NCI-H2227 treated with DMSO at 0.1 percent for 48 hours (cell line): ENCODE measurements at places on chromosomes 5 and 9.
A peak's percentile ranks its signal among the peaks of the same experiment; 100 is the strongest.

- no peak for DNase-seq
Observed at GRCh38 chr9:36218411-36218901, 27.7 kb downstream of the CLTA start.

GRCh38 chr9:134693011-134693410 is 51.4 kb downstream of the COL5A1 start:
- DNase-seq = no peak

DNA sequence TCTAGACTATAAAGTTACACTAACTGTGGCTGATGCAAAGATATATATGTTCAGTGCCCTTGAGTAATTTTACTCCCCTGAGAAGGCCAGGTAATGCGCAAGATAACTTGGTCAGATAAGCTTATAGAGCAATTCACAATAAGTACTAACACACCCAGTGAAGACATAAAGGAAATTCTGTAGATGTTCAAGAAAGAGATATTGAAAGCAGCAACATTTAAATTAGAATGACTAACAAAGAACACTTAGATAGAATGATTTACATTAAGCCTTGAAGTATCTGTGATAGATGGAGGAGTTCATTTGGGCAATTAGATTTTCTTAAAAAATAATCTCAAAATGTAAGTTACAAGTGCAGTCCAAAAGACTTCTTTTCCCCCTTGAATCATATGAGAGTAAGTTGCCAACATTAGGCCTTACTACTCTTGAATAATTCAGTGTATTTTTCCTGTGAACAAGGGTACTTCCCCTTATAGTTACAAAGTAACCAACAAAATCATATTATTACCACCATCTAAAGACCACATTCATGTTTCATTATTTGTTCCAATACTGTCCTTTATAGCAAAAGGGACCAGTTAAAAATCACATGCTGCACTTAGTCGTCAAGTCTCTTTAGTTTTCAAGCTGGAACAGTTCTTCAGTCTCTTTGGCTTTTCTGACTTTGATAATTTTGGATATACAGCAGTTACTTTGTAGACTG is 44.4 kb upstream of the ELOVL7 start:
- DNase-seq = no peak

DNA sequence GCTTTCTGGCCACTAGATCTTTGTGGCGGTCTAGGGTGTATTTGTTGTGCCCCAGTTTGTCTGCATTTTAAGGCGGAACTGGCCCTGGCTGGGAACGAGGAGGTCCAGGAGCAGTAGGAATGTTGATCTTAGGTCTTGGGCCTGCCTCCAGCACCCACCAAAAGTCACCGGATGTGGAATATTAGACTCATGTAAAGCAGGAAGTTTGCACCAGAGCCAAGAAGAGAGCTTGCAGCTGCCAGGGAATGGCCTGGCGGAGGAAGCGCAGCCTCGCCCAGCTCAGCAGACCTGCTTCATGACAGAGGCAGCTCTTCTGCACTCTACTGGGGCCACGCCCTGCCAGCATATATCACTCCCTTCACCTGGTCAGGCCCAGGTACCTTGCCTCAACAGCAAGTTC is 3.3 kb downstream of the GPX3 start:
- DNase-seq = no peak

DNA sequence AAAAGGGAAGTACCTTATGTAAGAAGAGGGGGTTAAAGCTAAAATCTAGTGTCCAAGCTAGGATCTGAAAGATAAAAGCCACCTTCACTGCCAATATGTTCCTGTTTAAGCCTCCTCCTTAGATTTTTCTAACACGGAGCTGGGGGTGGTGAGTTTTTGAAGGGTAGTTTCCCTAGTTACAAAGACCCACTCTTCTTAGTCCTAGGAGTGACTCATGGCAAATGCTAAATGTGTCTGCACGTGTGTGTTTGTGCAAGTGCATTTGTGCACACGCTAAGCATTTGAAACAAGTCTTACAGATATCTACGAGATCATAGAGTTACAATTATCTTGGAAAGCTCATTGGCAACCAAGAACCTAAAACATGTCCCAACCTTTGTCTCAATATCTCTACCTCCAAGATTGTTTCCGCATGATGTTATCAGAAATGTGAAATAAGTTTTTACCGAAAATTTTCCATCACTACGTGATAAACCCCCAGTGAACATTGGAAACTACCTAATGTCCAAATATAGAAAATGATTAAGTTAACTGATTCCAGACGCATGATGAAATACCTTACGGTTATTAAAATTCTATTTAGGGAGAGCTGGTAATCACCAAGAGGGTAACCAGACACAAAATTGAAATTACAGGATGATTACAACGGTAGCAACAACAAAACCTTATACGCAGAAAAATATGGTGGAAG is 78.0 kb upstream of the HRH2 start:
- DNase-seq = no peak

- no peak for DNase-seq
Observed at GRCh38 chr5:111744455-111744854, 12.5 kb downstream of the NREP start.

- no peak for DNase-seq
Observed at GRCh38 chr9:21086538-21086937, 8.8 kb upstream of the IFNB1 start.

GRCh38 chr9:36941441-36941840 is 92.6 kb downstream of the PAX5 start:
- no peak for DNase-seq

GRCh38 chr9:87674565-87675299 is 51.2 kb upstream of the CTSL start:
- no peak for DNase-seq

DNA sequence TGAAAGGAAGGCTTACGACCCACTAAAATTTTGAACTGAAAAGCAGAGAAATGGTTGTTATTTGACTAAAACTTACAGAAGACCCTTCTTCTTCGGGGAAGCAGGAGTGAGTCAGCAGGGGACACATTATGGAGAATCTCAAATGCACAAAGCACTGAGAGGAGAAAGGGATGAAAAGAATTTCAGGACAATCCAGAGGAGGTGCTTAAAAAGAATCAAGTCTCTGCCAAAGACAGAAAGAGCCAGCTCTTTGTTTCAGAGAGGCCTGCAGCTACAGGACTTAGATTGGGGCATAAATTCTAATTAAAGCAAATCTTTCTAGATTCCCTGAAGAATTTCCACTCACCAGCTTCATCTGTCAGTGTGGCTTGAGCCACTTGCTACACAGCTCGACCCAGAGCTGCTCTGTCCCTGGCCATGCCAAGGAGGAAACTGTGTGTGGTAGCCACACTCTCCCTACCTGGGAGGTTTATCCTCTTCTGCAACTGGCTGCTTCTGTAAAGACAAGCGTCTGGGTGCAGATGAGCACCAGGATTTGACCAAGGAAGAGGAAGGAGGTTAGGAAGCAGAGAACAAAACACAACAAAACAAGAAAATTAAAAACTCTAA is 89.9 kb downstream of the SEMA5A start:
- no peak for DNase-seq

- no peak for DNase-seq
Observed at GRCh38 chr5:58507715-58508114, 16.5 kb downstream of the GAPT start.

DNA sequence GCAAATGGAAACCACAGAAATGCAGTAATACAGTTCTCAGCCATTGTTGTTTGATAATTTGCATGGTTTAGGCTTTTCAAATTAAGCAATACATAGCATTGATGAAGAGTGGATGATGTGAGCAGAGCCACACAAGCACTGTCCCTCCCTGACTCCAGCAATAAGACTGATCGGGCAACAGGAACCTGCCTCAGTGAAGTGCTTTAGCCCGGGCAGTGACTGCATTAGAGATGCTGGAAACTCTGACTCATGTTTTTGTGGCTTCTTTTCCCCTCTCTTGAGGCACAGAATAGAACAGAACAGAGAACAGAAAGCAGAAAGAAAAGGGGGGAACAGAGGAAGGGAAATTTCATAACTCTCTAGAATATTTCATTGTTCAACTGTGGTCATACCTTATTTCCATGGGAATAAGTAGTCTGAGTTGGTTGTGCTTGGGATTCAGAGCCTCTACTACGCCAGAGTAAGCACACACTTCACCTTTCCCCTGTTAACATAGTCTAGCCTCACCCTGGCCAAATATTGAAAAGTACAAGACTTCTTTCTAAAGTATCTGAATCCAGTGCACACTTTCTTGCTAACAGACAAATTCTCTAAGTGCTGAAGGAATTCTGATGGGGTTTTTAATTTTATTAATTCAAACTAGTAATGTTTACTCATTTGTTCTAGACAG is 164.8 kb upstream of the VCAN start:
- no peak for DNase-seq

DNA sequence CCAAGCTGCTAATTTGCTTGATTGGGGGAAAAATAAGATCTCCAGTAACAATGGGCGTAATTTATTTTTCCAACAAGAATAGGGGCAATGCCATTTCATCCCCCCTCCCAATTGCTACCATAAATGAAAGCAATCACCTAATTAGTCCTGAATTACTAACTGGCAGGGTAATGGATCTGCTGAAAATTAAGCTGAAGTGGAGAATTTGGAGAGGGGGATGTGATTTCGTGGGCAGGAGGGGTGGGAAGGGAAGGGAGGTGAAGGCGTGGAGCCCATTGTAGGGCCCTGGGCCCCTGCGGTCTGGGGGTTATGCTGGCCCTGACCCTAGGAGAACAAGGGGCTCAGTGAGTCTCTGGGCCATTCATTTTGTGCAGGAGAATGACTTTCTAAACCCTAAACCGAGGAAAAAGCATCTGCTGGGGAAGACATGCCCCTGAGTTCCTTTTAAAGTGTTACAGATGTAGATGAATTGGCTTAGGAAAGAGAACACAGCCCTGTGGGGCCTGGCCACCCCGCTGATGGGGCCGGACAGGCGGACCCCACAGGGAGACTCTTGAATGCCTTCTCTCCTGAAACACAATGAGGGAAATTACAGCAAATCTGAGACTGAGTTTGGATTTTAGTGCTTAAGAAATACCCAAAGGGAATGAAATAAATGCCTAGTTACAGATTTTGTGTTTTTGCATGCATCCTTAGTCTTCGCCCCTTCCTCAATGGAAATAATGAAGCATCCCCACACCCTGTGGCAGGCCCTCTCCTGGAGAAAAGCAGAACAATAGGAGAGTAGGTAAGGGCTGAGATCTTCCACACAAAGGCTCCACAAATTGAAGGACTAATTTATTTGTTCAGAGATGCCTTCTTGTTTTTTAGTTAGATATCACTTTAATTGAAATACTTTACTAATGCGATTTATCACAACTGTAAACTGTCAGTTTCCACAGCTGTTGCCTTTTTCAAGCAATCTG is 143.2 kb downstream of the PSAT1 start:
- DNase-seq = peak; percentile 24

- DNase-seq = no peak
Observed at GRCh38 chr9:134286471-134287245, 39.6 kb upstream of the RXRA start.

GRCh38 chr9:79257790-79258351 is 313.9 kb upstream of the TLE4 start:
- peak; percentile 23 for DNase-seq

DNA sequence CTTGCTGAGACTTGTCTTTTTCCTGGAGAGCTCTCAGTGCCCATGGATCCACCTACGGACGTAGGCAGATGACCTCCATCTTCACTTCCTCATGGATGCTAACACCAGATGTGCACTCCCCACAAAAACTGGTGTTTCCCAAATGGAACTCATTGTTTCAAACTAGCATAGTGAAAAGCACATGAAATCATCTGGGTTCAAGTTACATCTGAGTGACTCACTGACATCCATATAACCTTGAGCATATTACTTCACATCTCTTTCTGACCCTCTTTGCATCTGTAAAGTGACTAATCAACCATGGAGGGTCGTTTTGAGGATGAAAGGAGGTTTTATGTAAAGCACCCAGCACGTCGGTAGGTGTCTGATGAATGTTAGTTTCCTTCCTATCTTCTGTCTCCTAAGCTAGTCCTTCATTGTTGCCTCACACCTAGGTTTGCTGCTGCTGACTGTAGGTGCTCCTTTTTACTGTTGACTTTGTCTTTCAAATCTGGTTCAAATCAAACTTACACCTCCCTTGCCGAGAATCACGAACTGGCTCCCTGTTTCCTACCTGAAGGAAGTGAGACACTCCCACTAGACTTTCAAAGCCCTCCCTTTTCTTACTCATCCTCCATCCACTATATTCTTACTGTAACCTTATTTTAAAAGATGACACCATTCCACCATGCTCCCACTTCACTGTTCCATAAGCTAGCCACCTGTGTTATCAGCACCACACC is 10.3 kb downstream of the OCLN start:
- DNase-seq = no peak

DNA sequence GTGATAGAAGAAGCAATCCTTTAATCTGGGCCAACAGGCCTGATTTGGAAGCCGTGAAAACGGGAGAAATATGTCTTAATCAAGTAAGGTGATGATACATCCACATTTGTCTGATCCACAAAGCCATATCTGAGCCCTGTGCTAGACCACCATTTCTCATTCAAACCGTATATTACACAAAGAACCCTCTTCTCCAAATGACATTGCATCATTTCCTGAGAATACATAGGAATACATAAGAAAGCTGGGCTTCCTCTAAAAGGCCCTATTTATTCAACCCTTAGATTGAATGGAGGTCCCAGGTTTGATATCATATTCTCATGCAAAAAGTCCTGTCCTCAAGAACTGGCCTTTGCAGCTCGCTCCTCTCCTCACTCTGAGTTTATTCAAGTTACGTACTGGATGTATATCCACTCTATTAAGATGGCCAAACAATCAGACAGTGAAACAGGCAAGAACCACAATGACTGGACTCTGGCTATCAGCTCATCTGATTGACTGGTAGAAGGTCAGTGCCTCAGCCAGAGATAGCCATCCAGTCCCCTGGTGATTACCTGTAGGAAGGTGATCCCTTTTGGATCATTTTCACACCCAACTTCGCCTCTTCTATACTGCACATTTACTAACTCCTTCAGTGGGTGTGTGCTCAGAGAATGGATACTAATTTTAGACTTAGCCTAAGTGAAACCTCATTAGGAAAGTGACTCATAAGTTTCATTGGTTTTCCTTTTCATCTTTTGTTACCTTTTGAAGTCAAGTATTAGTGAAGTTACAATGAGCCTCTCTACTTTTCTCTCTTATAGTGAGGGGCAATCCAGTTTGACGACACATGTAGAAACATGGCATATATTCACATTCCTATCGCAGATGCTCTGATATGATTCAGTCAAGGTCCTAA is 167.6 kb upstream of the WWC1 start:
- no peak for DNase-seq

- DNase-seq = no peak
Observed at GRCh38 chr9:111030492-111030891, 7.8 kb downstream of the LPAR1 start.

GRCh38 chr9:108787690-108788048 is 68.1 kb downstream of the ACTL7B start:
- DNase-seq = no peak
